ENCODE measurements at places on chromosomes 16 and 17.

DNA sequence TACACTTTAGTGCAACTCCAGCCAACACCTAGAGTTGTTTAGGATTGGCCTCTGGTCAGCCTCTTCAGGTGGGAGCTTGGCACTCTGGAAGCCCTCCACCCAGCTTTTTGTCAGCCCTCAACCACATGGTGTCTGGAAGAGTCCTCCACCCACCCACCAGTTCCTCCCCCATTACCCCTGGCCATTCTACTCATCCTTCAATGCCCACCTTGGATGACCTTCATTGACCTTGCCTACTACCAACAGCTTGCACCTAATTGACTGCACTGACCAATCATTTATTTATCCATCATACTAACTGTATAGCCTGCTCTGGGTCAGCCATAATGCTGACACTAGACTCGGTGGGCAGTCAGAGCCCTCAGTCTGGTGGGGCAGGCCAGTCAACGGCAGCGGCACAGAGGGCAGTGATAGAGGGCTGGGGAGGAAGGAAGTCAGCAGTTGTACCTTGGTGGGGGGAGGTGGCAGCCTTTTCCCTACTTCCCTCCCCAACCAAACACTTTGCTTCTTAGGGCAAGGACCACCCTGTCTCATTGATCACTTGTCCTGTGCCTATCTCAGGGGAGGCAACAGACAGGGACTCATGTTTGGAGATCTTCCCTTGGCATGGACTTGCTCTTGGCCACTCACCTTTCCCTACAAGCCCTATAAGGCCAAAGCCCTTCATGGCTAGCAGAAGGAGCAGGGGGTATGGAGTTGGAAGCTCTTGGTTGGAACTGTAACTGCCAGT lies 29.3 kb downstream of the SLC13A5 start:
- DNase-seq = no peak

GRCh38 chr16:9112844-9113186 lies 21.4 kb downstream of the HAPSTR1 start:
- no peak for DNase-seq

DNA sequence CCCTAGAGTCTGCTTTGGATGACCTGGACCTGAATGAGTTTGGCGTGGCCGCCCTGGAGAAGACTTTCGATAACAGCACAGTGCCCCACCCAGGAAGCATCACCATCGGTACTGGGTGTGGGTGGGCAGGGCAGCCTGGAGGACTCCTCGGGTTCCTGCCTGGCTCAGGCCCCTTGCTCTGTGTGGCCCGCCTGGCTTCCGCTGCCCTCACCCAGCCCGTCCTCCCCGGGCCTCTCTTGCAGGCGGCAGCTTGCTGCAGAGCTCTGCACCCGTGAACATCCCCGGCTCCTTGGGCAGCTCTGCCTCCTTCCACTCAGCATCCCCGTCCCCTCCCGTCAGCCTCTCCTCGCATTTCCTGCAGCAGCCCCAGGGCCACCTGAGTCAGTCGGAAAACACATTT lies 24.5 kb downstream of the UNC13D start:
- no peak for DNase-seq

- no peak for DNase-seq
Measured at GRCh38 chr16:58201163-58201562, 3.3 kb upstream of the CSNK2A2 start.

GRCh38 chr17:40106760-40107521 lies 6.6 kb upstream of the NR1D1 start:
- DNase-seq = no peak

DNA sequence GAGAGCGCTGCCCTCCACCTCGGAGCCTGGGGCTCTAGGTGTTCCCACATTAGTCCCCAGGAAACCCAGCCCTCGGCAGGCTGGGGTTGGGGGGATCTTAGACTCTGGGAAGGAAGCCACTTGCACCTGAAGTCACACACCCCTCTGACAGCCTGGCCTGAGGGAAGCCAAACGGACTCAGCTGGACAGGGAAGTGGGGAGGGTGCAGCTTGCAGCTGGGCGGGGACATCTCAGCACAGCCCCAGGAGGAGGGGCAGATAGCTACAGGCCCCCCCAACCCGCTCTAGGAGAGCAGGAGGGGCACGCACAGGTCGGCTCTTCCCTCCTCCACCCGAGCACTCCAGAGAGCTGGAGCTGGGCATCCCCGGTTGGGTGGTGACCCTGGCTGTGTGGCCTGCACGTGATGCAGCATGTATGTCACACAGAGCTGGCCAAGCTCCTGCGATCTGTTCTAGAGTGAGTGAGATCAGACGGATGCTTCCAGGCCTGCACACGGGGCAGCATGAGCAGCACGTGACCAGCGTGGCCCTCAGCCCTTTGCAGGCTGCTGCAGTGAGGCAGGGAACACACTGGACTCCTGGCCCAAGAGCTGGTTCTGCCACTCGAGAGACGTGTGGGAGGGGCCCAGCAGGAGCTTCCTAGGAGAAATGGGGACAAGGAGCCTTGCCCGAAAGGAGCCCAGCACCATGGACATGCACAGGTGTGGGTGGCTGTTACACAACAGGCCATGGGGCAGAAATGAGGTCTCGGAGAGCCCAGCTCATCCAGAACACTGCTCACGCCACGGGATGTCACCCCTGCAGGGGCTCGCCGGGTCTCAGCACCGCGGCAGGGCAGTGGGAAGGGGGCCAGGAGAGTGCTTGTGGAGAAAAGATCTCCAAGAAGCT lies 15.4 kb downstream of the KIFC3 start:
- DNase-seq = no peak

- DNase-seq = no peak
Measured at GRCh38 chr16:86046026-86046425, 147.1 kb downstream of the IRF8 start.

DNA sequence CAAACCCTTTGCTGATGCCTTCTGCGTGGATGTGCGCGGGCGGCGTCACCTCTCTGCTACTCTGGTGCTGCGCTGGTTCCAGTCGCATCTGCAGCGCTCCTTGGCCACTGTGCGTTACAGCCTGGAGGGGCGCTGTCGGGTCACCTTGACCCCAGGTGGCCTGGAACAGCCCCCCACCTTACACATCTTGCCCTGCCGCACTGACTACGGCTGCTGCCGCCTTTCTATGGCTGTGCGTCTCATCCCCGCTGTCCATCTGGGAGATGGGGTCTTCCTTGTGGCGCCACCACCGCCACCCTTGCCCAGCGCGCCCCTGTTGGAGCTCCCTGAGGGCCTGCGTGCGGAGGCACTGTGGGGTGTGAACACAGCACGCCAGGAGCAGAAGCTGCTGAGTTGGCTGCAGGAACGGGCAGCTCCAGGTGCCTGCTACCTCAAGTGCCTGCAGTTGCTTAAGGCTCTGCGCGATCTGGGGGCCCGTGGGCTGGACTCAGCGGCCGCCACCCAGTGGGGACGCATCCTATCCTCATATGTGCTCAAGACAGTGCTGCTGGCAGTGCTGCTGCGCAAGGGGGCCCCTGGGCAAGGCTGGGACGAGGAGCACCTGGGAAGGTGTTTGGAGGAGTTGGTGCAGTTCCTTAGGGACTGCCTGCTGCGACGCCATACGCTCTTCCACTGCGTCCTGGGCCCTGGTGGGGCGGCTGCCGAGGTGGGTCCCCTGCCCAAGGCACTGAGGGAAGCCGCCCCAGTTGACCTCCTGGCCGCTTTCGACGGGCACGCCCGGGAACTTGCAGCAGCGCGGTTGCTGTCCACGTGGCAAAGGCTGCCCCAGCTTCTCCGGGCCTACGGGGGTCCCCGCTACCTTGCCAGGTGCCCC lies 1.6 kb downstream of the ITPRIPL2 start:
- no peak for DNase-seq

DNA sequence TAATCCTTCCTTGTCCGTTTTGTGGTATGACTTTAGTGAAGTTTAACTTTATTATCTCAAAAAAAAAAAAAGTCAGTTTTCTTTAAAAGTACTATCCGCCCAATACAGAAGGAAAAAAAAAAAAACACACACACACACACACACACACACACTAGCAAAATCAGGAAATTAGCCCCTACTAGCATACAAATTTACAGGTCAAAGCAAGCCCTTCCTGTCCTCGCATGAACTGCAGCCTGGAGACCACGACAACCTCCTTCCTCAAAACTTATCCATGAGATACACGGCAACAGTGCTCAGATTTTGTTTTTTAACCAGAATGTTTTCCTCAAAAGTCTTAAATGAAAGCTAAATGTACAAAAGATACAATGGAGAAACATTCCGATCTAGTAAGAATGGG lies 16.2 kb downstream of the NCOR1 start:
- no peak for DNase-seq

DNA sequence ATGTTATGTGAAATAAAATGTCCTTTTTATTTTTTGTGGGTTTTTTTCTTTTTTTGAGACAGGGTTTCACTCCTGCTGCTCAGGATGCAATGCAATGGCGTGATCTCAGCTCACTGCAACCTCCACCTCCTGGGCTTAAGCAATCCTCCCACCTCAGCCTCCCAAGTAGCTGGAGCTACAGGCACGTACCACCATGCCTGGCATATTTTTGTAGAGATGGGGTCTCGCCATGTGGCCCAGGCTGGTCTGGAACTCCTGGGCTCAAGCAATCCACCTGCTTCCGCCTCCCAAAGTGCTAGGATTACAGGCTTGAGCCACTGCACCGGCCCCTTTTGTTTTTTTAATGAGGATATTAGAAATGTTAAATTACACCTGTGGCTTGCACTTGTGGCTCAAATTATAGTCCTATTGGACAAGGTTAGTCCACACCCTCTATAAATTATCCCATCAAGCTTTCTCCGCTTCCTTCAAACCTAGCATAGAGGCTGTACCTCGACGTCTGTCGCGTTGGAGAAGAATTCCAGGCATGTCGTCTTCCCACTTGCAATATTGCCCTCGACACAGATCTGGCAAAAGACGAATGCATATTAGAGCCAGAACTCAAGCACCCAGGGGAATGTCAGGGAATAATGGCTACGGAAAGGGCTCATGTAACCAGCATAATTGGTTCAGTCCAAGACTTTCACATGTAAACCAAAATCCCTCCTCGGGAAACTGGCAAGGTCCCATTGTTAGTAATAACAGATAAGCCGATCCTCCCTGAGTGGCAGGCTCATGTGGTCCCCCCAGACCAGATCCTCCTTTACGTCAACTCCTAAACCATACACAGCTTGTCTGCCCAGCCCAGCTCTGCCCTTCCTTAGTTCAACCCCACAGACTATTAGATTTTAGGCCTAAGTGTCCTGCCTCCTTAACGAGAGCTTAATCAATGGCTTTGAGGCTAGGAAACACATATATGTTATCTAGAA lies 8.2 kb downstream of the TK2 start:
- DNase-seq = no peak

DNA sequence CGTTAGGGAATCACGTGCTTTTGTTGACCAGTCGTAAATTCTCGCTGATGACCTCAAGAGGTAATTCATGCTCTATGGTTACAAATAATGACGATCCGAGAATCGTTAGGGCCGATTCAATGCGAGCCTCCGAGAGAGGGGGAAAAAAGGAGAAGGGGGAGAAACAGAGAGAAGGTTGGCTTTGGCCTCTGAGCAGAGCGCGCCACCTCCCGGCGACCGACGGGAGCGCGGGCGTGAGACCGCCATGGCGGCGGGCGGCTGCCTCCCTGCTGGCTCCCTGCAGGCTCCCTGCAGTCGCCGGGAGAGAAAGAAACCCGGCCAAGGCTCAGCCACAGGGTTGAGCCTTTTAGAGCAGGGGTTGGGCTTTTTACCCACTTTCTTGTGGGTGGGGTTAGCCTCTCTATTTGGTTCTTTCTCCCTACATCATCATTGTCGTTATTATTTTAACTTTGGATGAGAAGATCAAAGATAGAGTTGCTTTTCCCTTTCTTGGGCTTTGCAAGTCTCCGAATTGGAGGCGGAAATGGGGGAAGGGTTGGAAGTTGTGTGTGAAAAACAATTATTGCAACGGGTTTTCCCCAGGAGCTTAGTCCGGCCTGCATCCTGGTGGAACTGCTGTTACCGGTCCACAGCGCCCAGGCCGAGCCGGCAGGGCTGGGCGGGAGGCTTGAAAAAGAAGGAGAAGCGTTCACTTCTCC lies 410 bp upstream of the HOXB5 start:
- DNase-seq = peak; percentile 81

- DNase-seq = no peak
Measured at GRCh38 chr17:61599608-61600007, 8.6 kb upstream of the NACA2 start.
